Glutamatergic neuron (in vitro differentiated cells): ENCODE measurements at places on chromosomes 16 and 17. TPM values are rescaled to one million over a fixed set of nuclear protein-coding genes. Genes with fewer than 3 reads are reported as not detected.

GRCh38 chr17:61065263-61065773 lies 334.3 kb upstream of the TBX2 start:
- peaks cover 5% of the 10 kb centered on the region for H3K4me1 ChIP-seq
- no peak overlapping the region for H3K4me3 ChIP-seq
- H3K27ac ChIP-seq = no peak overlapping the region
- H3K36me3 ChIP-seq = no peaks in the 10 kb centered on the region

DNA sequence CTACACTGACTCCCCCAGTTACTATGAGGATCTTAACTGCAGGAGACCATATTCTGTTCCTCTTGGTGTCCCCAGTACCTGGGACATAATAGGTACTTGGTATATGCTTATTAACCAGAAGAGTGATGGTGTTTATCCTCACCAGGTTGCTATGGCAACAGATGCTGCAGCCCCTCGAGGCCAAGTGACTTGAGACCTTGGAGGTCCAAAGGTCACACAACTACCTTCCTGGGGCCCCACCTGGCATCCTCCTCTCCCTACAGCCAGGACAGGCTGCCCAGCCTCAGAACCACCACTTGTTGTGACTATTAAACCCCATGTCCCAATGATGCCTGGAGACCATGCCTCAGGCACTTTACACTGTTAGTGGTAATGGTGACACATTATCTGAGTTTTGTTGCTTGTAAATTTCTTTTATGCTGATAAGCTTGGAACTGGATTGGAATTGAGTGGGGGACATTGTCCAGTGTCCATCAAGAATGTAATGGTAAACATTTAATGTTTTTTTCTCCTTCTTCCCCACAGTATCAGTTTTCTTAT lies 189.4 kb downstream of the CCDC182 start:
- peak overlapping the region; percentile 93 for H3K27ac ChIP-seq
- H3K27me3 ChIP-seq = peaks cover 12% of the 10 kb centered on the region
- H3K4me1 ChIP-seq = peaks cover 78% of the 10 kb centered on the region
- peak overlapping the region; percentile 59 for H3K4me3 ChIP-seq
- no peaks in the 10 kb centered on the region for H3K36me3 ChIP-seq

DNA sequence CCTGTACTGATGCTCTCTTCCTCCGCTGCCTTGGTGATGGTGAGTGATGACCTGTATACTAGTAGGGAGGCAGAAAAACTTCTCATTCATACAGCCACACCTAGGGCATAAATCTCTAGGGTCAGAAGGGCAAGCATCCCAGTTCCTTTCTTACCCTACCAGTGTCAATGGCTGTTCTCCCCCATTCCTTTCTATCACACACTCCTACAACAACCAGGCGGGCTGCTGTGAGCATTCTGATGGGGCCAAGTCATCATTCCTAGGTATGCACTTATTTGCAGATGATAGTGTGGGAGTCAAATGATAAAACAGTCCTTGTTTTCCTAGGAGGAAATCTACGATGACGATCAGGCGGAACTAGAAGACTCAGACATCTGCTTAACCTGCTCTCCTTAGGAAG lies 14.0 kb upstream of the SLC6A4 start:
- H3K27me3 ChIP-seq = no peaks in the 10 kb centered on the region
- H3K4me3 ChIP-seq = no peak overlapping the region

- no peak for DNase-seq
- H3K4me3 ChIP-seq = no peak overlapping the region
- H3K4me1 ChIP-seq = peaks cover 62% of the 10 kb centered on the region
- peak overlapping the region; percentile 45 for H3K27ac ChIP-seq
- no peaks in the 10 kb centered on the region for H3K36me3 ChIP-seq
Observed at GRCh38 chr17:17096438-17097178, 54.4 kb downstream of the MPRIP start.

The FAM234A gene
- 82.7 TPM for total RNA-seq

The SLFN13 gene
- total RNA-seq = 0.96 TPM

The VTN gene
- total RNA-seq = 0.25 TPM

DNA sequence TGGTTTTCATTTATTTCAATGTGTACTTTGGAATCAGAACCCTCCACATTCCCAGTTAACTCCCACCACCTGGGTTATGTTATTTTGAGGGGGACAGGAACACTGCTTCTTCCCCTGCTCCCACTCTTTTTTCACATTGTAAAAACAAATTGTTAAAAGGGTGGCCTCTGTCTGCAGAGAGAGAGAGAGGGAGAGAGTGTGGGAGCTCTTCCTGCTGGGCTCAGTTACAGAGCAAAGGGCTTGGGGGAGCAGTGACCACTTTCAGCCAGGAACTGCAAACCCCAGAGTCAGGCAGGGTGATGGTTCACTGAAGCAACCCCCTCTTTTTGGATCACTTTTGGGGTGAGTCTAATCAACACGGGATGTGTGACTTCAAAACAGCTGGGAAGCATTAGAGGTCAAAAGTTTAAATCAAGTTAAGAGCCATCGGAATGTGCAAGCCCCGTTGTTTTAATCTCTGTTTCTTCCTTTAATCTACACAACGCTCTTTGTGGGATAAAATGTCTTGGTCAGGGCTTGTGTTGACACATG lies 577.0 kb upstream of the CDH11 start:
- peaks cover 2% of the 10 kb centered on the region for H3K27me3 ChIP-seq
- no peak for DNase-seq
- H3K27ac ChIP-seq = no peak overlapping the region
- H3K36me3 ChIP-seq = no peaks in the 10 kb centered on the region

The HCRT gene
- total RNA-seq = not detected

The NPIPB13 gene
- 27.5 TPM for total RNA-seq

- H3K36me3 ChIP-seq = no peaks in the 10 kb centered on the region
- peaks cover 16% of the 10 kb centered on the region for H3K27me3 ChIP-seq
- H3K4me3 ChIP-seq = peak overlapping the region; percentile 49
- H3K4me1 ChIP-seq = peaks cover 39% of the 10 kb centered on the region
- peak overlapping the region; percentile 72 for H3K27ac ChIP-seq
Observed at GRCh38 chr16:85395207-85395912, 217.8 kb upstream of the GSE1 start.

The KCNJ18 gene
- total RNA-seq = not detected

The GRB7 gene
- not detected for total RNA-seq

DNA sequence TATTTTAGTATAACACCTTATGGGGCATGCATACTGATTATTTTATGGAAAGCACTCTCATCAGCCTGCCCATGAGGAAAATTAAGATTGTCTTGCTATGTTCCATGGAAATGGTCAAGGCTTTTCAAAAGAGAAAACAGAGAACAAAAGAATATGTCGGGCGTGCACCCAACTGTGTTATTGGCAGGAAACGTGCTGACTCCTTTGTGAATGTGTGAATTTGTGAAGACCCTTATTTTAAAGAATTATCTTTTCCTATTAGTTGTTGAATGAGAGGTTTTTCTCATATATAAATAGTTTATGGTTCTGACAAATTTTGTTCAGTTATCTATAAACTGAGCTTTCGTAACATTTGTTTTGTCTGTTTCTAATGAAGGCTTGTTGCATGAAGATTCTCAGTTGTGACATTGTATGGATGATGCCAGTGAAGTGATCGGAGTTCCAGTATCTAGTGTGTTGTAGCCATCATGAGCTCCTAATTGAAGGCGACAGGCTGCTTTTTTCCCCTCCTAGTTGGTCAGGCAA lies 180.0 kb downstream of the BCAS3 start:
- H3K27ac ChIP-seq = no peak overlapping the region
- DNase-seq = no peak
- no peaks in the 10 kb centered on the region for H3K36me3 ChIP-seq
- no peaks in the 10 kb centered on the region for H3K4me1 ChIP-seq
- no peak overlapping the region for H3K4me3 ChIP-seq
- H3K27me3 ChIP-seq = no peaks in the 10 kb centered on the region

The HOXB3 gene
- total RNA-seq = not detected

The GEMIN4 gene
- 19.9 TPM for total RNA-seq

The CLEC18B gene
- total RNA-seq = 1.6 TPM

DNA sequence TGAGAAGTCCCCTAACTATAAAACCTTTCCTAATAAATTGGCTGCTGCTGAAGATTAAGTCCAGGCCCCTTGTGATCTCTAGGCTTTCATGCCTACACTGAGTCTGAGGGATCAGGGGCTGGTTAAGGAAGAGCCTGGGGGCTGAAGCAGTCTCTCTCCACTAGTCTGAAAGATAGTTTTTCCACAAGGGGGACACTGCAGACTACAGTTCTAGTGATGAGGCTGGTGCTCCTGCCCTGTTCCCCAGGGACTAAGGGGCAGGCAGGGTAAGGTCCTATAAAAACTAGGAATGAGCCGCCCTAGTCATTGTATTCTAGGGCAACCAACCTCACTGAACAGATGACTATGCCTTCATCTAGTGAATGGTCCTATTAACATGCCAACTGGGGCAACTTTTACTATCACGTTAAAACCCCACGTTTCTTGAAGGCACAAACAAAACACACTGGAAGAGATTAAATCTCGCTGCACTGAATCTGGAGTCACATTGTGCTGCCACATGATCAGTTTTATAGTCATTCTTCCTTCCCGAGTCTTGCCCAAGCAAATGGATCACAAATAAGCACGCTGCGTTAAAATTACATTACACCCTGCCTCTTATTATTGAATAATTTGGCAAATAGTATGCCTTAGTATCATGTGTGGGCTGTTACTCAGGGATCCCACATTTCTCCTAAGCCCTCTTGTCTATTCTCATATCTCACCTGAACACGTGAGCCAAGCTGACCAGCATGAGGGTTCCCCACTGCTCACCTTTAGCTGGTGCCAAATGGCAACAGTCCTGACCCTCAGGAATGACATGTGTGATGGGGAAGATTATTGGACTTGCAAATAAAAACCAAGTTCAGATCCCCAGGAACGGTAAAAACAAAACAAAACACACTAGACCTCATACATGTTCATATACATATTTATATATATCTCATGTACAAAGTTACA lies 95.4 kb upstream of the TOB1 start:
- no peaks in the 10 kb centered on the region for H3K36me3 ChIP-seq
- DNase-seq = no peak
- peak overlapping the region; percentile 38 for H3K27ac ChIP-seq
- H3K4me1 ChIP-seq = peaks cover 9% of the 10 kb centered on the region
- H3K27me3 ChIP-seq = peaks cover 2% of the 10 kb centered on the region
- H3K4me3 ChIP-seq = peak overlapping the region; percentile 21

DNA sequence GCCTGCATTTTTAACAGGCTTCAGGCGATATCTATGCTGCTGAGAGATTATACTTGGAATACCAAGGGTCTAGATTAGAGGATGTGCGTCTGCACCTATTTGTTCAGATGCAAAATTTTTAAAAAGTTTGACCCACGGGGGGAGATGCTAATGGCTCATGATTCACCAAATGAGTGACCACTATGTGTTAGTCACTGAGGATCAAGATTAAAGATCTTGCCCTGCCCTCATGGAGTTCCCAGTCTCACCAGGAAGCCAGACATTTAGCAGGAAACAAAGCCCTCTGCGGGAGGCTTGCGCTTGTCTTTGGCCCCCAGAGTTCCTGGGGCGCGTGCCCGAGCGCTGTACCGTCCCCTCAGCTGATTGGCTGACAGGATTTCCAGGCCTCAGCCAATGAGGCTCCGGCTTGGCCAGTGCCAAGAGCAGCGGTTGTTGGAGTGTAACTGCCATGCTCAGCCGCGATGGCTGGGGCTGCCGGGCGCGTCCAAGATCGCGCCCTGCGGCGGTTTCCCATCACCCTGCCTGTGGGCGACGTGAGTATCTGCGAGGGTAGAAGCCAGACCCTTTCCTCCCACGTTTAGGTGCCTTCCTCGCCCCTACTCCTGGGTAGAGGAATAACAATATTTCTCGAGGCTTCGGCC lies 4.5 kb upstream of the DDX19B start:
- H3K27me3 ChIP-seq = no peaks in the 10 kb centered on the region
- no peaks in the 10 kb centered on the region for H3K36me3 ChIP-seq
- H3K4me1 ChIP-seq = peaks cover 6% of the 10 kb centered on the region
- no peak overlapping the region for H3K4me3 ChIP-seq
- DNase-seq = no peak

The ABCC6 gene
- total RNA-seq = 2.7 TPM

The NDE1 gene
- 12.4 TPM for total RNA-seq

The KRT32 gene
- not detected for total RNA-seq

The KCNJ2 gene
- total RNA-seq = 1.3 TPM

DNA sequence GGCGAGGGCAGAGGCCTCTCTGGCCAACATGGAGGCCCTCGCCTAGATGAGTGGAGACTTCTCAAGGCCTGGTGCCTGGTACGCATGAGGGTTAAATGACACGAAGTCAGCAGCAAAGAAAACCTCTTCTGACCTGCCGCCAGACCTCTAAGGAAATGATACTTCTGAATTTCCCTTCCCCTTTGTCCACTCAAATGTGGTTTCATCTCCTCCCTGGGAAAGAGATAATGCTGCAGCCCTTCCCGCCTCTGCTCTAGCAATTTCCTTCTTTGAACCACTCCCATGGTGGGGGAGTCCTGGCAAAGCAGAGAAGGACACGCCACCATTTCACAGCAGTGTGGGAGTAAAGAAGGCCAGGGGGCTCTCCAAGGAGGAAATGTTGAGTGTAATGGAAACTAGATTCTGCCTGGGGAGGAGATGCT lies 65.7 kb upstream of the BCAR1 start:
- no peak overlapping the region for H3K27ac ChIP-seq
- H3K4me1 ChIP-seq = peaks cover 13% of the 10 kb centered on the region
- H3K4me3 ChIP-seq = no peak overlapping the region
- H3K27me3 ChIP-seq = no peaks in the 10 kb centered on the region

The BRIP1 gene
- 2.4 TPM for total RNA-seq

GRCh38 chr16:57603115-57604024 lies 25.1 kb upstream of the ADGRG1 start:
- H3K27ac ChIP-seq = no peak overlapping the region
- H3K4me1 ChIP-seq = peaks cover 8% of the 10 kb centered on the region
- peaks cover 4% of the 10 kb centered on the region for H3K27me3 ChIP-seq
- no peak for DNase-seq
- H3K4me3 ChIP-seq = no peak overlapping the region

The CRAMP1 gene
- total RNA-seq = 52.4 TPM

DNA sequence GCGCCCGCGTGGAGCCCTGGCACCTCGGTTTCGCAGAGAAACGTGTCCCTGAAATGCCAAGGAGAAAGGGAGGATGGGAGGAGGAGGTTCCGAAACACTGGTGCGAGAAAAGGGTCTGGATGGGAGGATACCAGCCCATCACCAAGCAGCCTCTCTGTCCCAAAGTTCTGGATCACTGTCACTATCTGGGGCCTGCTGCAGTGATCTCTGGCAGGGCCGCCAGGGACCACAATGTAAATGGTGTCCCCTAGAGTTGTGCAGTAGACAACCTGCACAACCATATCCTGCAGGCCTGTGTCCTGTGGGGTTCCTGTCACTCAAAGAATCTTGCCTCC lies 229.3 kb downstream of the C16orf78 start:
- H3K4me1 ChIP-seq = peaks cover 55% of the 10 kb centered on the region
- peak overlapping the region; percentile 17 for H3K27ac ChIP-seq
- H3K36me3 ChIP-seq = no peaks in the 10 kb centered on the region
- peaks cover 17% of the 10 kb centered on the region for H3K27me3 ChIP-seq
- no peak overlapping the region for H3K4me3 ChIP-seq

The KRTAP4-4 gene
- total RNA-seq = not detected

- H3K27me3 ChIP-seq = peaks cover 14% of the 10 kb centered on the region
- peak; percentile 81 for DNase-seq
- H3K4me3 ChIP-seq = peak within 1 kb of the TSS; percentile 3
Observed at GRCh38 chr17:39863918-39864746, at the start of gene IKZF3. Gene IKZF3 (minus strand): TSS chr17:39864312. CDS start chr17:39864126, 186 bp downstream.

- H3K4me1 ChIP-seq = peaks cover 3% of the 10 kb centered on the region
- H3K27ac ChIP-seq = no peak overlapping the region
- H3K36me3 ChIP-seq = no peaks in the 10 kb centered on the region
- no peak for DNase-seq
- no peaks in the 10 kb centered on the region for H3K27me3 ChIP-seq
Observed at GRCh38 chr16:74298104-74298503, 1.5 kb downstream of the PSMD7 start.

The PHB1 gene
- total RNA-seq = 134 TPM
